ENCODE measurements at places on chromosomes 2 and 18.

DNA sequence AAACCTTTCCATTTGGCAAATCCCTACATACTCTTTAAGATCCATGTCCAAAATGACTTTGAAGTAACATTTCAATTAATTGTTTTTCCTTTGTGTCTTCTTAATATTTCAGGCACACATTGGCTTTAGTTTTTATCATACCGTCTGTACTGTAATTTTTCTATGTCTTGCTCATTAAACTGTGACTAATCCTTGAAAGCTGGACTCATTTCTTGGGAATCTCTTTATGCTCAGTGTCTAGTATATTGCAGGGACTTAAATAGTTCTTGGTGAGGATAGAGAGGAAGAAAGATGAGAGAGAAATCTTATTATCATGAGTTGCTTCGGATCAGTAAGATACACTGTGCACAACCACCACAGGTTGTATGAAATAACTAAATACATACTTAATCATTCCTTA lies 448.3 kb upstream of the ST6GAL2 start:
- no peak for DNase-seq

GRCh38 chr18:63182861-63183260 lies 136.7 kb downstream of the BCL2 start:
- DNase-seq: no peak

DNA sequence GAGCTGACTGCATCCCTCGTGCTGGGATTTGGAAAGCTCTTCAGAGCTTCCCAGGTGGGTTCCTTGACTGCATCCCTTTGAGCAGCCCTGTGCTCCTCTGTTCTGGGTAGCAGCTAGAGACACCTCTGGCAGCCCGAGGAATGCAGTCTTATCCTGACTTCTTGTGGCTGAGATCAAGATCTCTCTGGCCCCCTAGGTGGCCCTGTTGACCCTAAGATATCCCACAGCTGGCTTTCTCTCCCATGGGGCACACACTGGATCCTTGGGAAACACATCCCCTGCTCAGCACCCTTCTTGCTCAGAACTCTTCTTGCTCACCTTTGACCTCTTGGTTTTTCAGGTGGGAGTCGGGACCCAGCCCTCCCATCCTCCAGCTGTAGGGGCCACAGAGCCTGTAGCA lies 237.2 kb downstream of the TSN start:
- DNase-seq: no peak

DNA sequence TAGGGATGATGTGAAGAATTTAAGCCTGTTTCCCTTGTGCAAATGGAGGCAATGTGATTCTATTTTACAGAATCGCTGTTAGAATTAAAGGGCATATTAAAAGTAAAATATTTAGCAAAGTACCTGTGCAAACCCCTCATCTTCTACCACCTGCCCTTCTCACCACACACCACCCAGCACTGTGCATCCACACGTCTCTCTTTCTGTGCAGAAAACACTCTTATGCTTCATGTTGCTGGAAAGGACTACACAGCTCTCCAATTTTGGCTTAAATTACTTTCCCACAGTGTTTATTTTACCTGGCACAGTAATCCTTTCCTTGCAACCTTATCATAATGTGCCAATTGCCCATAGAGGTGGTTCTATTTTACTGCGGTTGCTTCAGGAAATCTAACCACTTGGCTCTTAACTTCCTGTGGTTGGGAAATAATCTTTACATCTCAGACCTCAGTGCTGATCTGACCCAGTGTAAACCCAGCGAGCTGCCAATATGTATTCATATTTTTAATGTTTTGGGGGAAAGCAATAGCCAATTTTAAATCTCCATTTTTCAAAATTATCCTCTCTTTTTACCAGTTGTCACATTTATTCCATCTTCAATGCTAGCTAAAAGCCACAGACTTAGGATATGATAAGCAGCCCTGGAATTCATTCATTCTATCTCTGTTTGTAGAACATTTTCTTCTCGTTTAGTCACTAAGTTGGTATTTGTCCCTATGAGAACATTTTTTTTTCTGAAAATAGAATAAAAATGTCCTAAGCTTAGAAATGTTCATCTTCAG lies 250.9 kb downstream of the DSEL start:
- no peak for DNase-seq

DNA sequence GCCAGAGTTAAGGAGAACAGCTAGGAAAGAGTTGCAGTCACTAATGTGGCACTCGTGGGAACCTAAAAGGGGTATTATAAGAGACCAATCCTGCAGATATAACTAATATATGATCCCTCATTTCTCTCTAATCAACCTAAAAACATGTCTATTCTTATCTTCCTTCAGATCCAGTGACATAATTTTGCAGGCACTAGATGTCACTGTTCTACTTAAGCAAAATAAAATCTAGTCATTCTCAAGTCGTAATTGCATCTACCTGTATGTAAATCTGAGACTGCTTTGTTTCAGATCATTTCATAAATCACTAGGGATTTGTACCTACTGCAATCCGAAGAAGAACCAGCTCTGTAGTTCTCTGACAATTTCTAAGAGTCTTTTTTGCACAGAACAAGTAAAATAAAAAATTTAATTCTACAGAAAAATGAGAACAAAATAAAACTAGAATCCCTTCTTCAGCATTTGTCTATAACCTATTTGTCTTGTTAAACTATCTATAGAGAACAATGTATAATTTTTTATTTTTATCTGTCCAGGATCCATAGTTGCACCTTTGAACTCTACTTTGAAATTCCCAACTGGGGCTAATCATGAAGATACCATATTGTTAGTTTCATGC lies 56.5 kb upstream of the ERBB4 start:
- DNase-seq: no peak

- DNase-seq: peak; percentile 23
Observed at GRCh38 chr2:38653715-38654527, 12.0 kb upstream of the GALM start.

DNA sequence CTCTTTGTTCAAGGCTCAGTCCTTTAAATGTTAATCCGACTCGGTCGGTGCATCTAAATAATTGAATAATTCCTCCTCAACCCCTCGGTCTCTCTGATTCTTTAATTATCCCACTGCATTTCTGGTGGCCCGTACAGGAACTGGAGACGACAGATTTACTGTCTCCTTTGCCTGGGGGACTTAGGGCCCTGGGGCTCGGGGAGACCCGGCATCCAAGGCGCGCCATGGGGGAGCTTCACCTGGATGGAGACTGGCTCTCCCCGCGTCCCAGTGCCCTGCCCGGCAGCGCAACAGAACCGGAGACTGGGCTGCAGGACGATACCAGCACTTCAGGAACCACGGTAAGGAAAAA lies 47.7 kb upstream of the SELENOI start:
- no peak for DNase-seq

GRCh38 chr2:240466579-240467148 lies 31.2 kb downstream of the GPC1 start:
- no peak for DNase-seq

GRCh38 chr18:73288813-73289212 lies 421.0 kb upstream of the NETO1 start:
- no peak for DNase-seq

DNA sequence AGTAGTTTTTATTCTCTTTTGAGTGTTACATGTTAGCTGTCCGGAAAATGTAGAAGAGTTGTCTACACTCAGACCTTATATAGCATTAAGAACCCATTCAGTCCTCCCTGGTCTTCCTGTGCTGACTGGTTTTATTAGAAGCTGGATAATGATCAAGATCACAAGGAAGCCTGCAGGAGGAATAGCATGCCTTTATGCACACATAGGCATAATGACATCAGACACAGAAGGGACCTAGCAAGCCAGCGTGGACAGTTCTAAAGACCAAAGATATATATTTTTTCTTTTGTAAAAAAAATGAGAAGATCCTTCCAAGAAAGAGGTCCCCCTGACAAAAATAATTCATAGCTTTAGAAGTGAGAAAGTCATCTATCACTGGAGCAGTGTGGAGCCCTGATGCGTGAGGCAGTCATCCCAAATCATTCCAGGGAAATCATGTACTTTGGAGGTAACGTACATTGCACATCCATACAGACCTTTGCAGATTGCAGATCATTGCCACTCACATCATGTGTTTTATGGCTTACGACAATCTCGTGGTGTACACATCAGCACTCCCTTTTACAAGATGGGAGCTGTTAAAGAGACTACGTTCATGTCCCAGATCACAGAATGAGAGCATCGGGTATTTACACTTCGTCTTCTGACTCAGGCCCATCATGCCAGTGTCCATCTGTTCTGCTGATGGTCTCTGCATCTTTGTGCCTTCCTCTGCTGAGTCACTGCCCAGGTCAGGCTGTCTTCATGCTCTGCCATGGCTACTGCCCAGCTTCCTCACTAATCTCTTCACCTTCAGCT lies 334.0 kb downstream of the SOCS6 start:
- DNase-seq: no peak

DNA sequence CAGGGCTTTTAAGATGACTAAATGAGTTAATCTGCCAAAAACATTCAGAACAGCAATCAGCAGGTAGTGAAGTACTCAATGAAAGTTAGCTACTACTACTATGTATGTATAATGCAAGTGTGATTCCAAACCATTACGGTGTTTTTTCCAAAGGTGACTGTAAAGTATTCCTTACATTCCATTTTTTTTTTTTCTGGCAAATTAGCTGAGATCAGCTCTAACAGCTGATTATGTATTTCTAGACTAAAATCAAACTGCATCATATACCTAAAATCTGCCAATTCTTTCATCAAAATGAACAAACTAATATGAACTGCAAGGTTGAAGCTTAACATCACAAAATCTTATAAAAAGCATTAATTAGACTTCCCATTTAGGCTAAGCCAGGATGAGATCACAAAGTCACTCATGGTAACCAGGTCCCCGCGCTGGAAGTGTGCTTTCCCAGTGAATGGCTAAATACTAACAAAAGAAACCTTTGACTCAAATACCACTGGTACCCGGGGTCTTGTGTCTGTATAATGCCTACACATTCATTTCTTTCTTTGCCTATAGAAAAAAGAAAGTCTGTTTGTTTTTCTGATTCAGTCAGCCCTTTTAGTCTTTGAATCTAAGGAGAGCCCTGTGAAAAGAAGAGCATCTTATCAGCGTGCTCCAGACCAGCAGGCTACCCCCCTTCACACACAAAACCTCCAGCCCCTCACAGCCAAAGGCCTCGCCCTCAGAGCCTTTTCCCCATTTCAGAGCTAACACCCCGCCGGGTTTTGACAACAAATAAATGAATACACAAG lies 88.3 kb downstream of the RBMS1 start:
- no peak for DNase-seq
